ENCODE measurements at places on chromosomes 5 and 9. TPM values are rescaled to one million over a fixed set of nuclear protein-coding genes. Genes with fewer than 3 reads are reported as not detected.

The GABRA1 gene
- 34.5 TPM for total RNA-seq

The LCN6 gene
- total RNA-seq: not detected

The CATSPER3 gene
- 0.45 TPM for total RNA-seq

The FIBCD1 gene
- total RNA-seq: 4.1 TPM

The PCDHB10 gene
- total RNA-seq: 15.6 TPM

The CA9 gene
- not detected for total RNA-seq

The CDO1 gene
- total RNA-seq: 63.2 TPM

The ALDH1A1 gene
- total RNA-seq: 2.5 TPM

The PCDHB14 gene
- 16.3 TPM for total RNA-seq

The IL13 gene
- not detected for total RNA-seq

All from cerebellum (tissue), 4 donors.